ENCODE measurements at places on chromosomes 2 and 18.
A peak's percentile ranks its signal among the peaks of the same experiment; 100 is the strongest.

- DNase-seq: no peak
These were observed 23.0 kb downstream of the INPP5D start for GRCh38 chr2:233082931-233083755.

- DNase-seq: no peak
These were observed 28.6 kb upstream of the NFU1 start for GRCh38 chr2:69465513-69466456.

GRCh38 chr2:174063492-174064092, 98.4 kb upstream of the SP3 start:
- no peak for DNase-seq

- DNase-seq: no peak
These were observed 634.0 kb upstream of the FSHR start for GRCh38 chr2:49788300-49788699.

- peak; percentile 76 for DNase-seq
These were observed 7.3 kb upstream of the PLEK start for GRCh38 chr2:68357605-68358337.

GRCh38 chr2:172196768-172197431, 94.2 kb upstream of the DLX2 start:
- DNase-seq: peak; percentile 80

- no peak for DNase-seq
These were observed 1.2 kb downstream of the GALNT5 start for GRCh38 chr2:157258520-157259326.

DNA sequence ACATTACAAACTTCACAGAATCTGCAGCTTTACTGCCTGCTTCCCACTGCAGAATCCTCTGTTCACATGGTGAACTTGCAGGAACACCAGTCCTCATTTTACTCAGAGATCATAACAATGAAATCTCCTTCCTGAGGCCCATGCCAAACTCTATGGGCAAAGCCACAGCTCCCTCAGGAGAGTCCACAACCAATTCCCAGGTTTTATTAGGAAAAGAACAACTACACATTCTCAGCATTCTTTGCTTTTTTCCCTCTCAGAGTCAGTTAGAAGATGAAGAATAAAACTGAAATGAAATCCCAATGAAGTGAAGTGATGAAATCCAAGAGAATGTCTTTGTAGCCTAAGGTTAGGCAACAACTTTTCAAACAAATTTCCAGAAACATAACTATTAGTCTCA, 233.7 kb downstream of the DSEL start:
- DNase-seq: peak; percentile 36

GRCh38 chr2:7703048-7703447, 785.8 kb downstream of the RNF144A start:
- DNase-seq: no peak

DNA sequence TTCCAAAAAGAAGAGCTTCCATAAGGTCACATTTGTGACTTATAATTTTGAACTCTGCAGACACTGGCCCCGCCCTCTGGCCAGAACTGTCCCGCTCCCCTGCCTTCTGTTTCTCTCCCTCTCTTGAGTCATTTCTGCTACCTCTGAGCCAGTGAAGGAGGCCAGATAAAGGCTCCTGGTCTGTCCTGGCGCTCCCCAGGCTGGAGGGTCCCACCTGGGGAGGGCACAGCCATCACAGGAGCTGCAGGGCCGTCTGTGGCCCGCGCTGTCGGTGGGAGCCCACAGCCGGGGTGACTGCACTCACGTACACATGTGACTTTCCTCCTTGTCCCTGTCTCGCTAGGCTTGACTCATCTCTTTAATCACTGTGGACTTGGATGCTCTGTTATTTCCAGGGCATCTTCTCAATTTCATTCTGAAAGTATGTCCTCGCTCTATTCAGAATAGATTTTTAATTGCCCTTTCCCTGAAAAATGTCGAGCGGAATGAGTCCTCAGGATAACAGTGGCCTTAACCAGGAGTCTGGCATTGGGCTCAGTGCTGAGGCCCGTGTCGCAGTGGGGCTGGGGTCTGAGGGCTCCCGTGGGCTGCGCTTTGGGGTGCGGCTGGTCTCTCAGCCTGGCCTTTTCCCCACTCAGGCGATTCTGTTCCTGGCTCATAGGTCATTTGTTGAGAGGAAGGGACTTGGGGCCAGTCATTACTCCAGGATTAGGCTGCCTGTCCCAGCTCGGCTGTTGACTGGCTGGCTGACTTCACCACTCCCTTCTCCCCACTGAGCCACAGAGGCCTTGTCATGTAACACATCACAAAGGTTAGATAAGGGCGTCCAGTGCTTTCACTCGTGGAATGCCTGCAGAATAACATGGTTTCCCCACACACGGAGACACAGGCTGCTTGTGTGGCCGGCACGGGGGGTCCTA, 34.5 kb downstream of the KLHL29 start:
- no peak for DNase-seq

GRCh38 chr2:159891917-159892730, 94.1 kb upstream of the CD302 start:
- peak; percentile 54 for DNase-seq

GRCh38 chr2:110219496-110220189, 7.3 kb upstream of the MTLN start:
- DNase-seq: peak; percentile 47

- no peak for DNase-seq
These were observed 50.3 kb downstream of the KCNF1 start for GRCh38 chr2:10962004-10962403.

DNA sequence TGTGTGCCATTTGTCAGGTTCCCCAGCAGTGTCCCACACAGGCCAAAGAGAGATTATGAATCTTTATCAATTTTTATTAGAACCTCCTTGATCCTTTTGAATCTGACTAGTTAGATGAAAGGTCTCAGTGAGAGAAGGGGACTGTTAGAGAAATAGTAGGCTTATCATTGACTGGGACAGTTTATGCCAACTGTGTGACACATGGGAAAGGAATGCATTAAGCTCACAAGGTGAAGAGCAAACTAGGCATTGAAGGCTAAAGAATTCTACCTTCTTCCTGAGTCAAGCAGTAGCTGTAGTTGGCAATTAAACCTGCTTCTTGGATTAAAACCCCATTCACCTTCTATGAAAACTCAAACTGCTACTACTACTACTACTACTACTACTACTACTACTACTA, 389.6 kb upstream of the CDH19 start:
- no peak for DNase-seq

DNA sequence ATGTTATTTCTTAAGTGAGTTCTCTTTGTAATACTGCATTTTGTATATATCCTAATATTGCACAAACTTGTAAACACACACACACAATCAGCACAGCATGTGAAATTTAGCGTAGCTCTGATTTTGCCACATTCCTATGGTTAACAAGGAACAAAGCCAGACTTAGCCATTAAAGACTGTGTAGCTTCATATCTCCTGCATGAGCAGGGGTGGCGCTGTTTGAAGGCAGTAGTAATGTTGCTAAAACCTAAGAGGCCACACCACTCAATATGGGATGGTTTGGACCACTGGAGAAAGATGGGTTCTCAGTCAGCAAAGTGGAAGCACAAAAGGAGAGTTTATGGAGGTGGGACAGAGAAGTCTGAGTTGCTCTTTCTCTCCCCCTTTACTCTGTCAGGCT, 61.1 kb upstream of the RND3 start:
- DNase-seq: peak; percentile 60

DNA sequence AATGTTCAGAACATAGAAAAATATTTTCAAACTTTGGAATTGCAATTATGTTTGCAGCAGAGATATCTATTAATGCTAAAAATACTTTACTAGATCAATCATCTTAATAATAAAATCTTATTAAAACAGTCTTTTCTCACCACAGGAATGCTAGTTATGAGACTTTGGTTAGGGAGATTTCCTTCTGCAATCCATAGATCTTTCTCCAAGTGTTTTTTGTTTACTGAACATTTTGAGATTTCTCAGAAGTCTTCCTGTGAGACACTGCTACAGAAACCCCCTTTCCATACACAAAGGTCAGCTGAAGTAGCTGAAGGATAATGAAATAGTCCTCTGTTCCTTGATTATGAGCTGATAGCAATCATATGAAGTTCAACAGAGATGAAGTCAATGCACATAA, 59.4 kb upstream of the RAPH1 start:
- peak; percentile 81 for DNase-seq

GRCh38 chr2:69483024-69483423, 45.8 kb upstream of the NFU1 start:
- DNase-seq: no peak

- no peak for DNase-seq
These were observed 82.6 kb downstream of the CERKL start for GRCh38 chr2:181574321-181574720.

- peak; percentile 1 for DNase-seq
These were observed 35.5 kb upstream of the ALMS1 start for GRCh38 chr2:73350035-73350691.

DNA sequence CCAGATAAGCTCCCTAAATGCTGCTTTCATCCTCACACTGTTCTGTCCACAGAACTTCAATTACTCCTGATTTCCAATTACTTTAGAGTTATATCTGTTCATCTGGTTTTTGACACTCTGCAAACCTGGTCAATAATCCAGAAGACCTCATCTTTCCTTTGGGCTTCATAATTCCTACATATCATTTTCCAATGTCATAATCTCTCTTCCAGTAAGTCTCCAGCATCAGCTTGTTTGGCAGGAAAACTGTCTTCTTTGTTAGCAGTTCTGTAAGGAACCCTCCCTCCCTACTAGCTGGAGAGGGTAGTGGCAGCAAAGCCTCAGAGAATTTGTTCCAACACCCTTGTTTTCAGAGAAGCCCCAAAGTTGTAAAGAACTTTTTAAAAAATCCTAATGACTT, 11.9 kb upstream of the SLC14A1 start:
- no peak for DNase-seq

DNA sequence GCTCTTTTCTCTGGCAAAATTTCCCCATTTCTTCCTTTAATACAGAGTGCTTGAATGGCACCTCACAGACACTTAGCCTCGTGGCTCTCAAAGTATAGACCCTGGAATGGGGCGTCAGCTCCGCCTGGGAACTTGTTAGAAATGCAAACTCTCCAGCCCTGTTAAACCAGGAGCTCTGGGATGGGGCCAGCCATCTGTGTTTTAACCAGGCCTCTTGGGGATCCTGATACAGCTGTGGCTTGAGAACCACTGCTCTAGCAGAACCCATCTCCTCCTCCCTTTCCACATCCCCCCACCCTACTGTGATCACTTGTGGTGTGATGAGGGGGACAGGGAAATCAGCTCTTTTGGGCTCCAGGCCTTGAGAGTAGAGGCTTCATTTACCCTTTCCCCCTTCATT, 15.9 kb downstream of the LTBP1 start:
- no peak for DNase-seq

DNA sequence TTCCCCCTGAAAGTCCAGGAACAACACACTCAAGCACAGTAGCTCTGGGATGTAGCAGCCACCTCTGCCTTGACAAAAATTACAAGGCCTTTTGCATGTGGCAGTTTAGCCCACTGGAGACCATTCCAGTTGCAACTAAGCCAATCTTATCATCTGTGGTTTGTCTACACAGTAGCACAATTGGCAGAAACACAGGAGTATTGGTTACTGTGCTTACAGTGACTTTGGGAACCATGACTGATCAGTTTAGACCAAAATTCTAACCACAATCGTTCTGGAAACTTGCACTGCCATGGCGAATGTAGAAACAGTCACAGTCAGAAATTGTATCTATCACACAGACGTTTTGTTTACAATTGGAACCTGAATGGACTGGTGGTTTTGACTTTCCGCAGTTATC, 403.7 kb upstream of the MEIS1 start:
- DNase-seq: no peak

DNA sequence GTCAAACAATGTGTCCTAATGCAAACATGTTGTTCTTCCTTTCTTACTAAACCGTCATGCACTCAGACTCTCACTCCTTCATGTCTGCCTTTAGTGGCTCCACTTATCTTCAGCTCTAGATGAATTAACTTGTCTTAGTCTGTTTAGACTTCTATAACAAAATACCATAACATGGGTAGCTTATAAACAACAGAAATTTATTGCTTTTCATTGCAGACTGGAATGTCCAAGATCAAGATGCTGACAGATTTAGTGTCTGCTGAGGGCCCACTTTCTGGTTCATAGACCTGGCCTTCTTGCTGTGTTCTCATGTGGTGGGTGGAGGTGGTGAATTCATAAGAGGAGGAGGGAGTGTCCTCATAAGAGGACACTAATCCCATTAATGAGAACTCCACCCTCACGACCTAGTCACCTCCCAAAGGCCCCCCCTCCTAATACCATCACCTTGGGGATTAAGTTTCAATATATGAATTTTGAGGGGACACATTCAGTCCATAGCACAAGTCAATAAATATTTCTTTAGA, 32.3 kb downstream of the RALBP1 start:
- DNase-seq: no peak

GRCh38 chr2:56109994-56110393, 73.8 kb upstream of the CCDC85A start:
- no peak for DNase-seq

DNA sequence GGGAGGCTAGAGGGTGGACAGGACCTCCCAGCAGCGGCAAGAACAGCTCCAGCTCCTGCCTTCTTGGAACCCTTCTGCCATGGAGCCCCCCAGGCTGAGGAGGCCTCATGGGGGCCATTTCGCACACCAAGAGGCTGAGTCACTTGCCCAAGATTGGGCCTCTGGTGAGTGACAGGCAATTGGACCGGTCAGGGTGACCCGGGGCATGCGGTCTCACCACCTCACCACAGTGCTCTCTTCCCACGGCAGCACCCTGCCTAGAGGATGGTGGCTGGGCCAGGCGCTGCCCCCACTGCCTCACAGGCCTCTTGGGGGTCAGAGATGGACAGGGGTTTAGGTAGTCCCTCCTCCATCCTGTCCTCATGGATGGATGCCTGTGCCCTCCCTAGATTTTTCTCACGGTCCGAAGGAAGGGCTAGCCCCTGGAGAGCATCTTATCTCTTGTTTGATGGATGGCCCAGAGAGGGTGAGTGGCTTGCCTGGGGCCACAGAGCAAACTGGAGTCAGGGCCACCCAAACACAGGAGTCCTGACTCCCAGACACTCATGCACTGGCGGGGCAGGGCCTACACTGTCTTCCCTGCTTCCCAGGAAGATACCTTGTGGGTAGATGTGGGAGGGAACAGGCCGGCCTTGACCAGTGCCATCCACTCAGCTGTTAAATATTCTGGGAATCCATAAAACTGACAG, 119.2 kb downstream of the INHBB start:
- no peak for DNase-seq

- DNase-seq: no peak
These were observed 393.1 kb upstream of the DCC start for GRCh38 chr18:51946946-51947345.

- DNase-seq: peak; percentile 64
These were observed 26.4 kb downstream of the ST3GAL5 start for GRCh38 chr2:85862426-85862825.

- no peak for DNase-seq
These were observed 94.5 kb upstream of the HS6ST1 start for GRCh38 chr2:128413014-128413717.

DNA sequence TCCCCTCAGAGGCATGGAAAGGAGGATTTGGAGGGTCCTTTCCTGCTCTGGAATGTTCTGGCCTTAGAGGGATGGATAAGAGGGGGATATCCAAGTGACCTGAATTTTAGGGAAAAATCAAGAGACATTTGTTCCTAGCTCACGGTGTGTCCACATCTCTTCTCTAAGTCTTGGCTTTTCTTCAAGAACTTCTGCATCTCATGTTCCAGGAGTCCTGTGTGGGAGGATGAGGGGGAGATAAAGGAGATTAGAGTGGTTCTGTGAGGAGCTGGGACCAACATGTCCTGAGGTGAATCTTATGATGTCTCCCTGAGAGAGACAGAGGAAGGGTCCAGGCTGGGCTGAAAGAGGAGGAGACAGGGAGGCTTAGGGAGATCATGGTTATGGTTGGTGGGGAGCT, 11.7 kb downstream of the EMX1 start:
- no peak for DNase-seq
